ENCODE measurements at places on chromosomes 4 and X.
A peak's percentile ranks its signal among the peaks of the same experiment; 100 is the strongest.

DNA sequence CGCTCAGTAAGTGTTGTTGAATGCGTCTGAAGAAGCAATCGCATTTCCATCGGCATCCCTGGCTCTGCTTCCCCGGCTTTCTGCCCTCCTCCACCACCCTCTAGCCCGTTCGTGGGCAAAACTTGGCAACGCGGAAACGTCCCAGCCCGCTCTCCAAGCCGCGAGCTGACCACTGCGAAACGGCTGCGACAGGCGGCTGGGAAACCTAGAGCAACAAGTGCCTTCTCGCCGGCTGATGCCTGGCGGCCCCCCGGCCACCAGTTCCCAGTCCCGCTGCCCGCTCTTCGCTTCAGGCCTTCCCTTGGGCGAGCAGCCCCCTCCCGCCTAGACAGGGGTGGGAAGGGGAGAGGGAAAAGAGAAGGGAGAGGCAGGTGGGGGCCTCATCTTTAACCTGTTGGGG lies 837 bp downstream of the CITED1 start:
- H3K36me3 ChIP-seq = no peaks in the 10 kb centered on the region
- H3K4me1 ChIP-seq = no peaks in the 10 kb centered on the region
- no peak overlapping the region for H3K27ac ChIP-seq
- H3K27me3 ChIP-seq = peaks cover 93% of the 10 kb centered on the region
- peak overlapping the region; percentile 32 for H3K4me3 ChIP-seq
- DNase-seq = no peak

DNA sequence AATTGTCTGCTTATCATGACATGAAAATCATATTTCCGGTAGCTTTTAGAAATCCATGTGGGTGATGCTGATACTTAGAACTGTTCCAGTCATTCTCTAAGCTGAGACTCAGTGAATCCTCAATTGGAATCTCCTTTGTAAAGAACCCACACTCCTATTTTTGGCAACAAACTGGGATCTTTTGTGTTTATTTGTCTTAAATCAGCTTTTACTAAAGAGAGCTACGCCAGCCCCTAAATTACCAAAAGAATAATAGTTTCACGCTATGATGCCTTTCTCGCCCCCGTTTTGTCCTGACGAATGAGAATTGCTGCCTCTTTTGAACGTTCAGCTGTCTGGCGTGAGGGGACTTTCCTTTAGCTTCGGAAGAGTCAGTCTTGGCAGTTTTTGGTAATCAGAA lies 195.9 kb downstream of the SHOX start:
- H3K4me3 ChIP-seq = no peak overlapping the region
- H3K36me3 ChIP-seq = no peaks in the 10 kb centered on the region
- peak overlapping the region; percentile 71 for H3K27ac ChIP-seq
- no peaks in the 10 kb centered on the region for H3K27me3 ChIP-seq
- no peaks in the 10 kb centered on the region for H3K4me1 ChIP-seq
- no peak for DNase-seq

DNA sequence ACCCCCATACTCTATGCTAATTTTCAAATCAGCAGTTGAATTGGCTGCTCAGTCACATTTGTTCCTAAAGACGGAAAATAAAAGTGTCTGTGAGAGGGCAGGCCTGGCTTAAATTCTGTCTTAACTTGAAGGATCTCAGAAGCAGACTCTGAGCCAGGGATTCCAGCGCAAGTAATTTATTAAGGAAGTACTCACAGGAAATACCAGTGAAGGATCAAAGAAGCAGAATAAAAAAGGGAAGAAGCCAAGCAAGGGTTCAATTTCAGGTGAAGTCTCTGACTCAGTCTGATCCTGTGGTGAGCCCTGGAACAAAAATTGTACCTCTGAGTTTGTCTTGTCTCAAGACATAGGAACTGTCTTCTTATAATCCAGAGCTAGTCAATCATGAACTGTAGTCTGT lies 52.2 kb downstream of the IL1RAPL1 start:
- no peak overlapping the region for H3K4me3 ChIP-seq
- no peaks in the 10 kb centered on the region for H3K27me3 ChIP-seq
- DNase-seq = no peak
- no peak overlapping the region for H3K27ac ChIP-seq
- H3K4me1 ChIP-seq = no peaks in the 10 kb centered on the region

- H3K4me1 ChIP-seq = no peaks in the 10 kb centered on the region
- no peaks in the 10 kb centered on the region for H3K36me3 ChIP-seq
- no peak overlapping the region for H3K27ac ChIP-seq
- H3K4me3 ChIP-seq = no peak overlapping the region
- no peak for DNase-seq
- H3K27me3 ChIP-seq = no peaks in the 10 kb centered on the region
Measured at GRCh38 chr4:166091912-166092510, 219.0 kb downstream of the TLL1 start.

DNA sequence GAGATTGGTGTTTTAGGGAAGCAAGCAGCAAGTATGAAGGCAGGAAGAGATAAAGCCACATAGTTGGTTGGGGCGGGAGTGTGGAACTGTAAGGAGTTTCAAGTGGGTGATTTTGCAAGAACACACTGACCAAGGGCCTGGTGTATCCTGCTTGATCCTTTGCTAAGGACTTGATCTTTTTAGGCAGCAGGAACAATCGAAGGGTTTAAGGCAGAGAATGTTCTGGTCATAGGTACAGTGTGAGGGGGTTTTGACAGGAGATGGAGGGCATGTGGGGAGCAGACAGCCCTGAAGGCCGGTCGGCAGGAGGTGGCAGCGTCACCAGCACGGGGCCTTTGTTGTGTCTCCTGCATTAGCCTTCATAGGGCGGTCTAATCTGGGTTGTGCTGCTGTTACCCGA lies 54.7 kb downstream of the FAM193A start:
- H3K27me3 ChIP-seq = no peaks in the 10 kb centered on the region
- H3K4me3 ChIP-seq = no peak overlapping the region
- DNase-seq = peak; percentile 13

DNA sequence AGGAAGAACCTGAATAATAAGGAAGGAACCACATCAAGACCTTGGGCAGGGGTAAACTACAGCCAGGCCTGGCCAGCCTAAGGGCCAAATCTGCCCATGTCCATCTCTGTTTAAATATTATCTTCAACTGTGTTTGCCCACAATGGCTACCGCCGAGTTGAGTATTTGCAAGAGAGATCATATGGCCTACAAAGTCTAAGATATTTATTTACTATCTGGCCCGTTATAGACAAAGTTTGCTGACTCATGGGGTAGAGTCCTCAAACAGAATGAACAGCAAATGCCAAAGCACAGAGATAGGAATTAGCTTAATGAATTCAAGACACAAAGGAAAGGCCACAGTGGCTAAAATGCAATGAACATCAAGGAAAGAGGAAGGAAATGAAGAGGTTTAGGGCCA lies 44.8 kb downstream of the RPS6KA3 start:
- no peak for DNase-seq
- no peaks in the 10 kb centered on the region for H3K27me3 ChIP-seq
- H3K4me1 ChIP-seq = no peaks in the 10 kb centered on the region
- no peak overlapping the region for H3K4me3 ChIP-seq

DNA sequence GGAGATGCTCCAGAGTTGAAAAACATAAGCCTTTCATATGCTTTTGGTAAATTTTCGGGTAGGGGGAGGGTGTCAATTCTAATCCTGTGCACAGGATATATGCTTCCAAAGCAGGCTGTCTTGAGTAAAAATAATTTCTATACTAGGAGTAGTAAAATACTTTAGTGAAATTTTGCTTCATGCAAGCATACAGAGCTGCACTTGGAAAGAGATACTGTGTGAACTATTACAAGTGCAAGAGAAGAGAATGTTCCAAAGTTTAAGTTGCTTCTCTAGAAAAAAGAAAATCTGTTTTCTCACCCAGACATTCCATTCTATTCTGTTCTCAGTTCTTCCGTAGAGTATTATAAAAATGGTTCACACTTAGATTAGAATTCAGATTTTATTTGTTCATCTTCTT lies 324.6 kb upstream of the AADAT start:
- H3K4me3 ChIP-seq = no peak overlapping the region
- DNase-seq = no peak
- no peaks in the 10 kb centered on the region for H3K4me1 ChIP-seq
- H3K27me3 ChIP-seq = no peaks in the 10 kb centered on the region
- no peaks in the 10 kb centered on the region for H3K36me3 ChIP-seq
